Karpas-422 (cell line): ENCODE measurements at places on chromosomes 16 and 17. TPM values are rescaled to one million over a fixed set of nuclear protein-coding genes. Genes with fewer than 3 reads are reported as not detected.
A peak's percentile ranks its signal among the peaks of the same experiment; 100 is the strongest.

Gene CORO7
- total RNA-seq, result 46.2 and 84.9 TPM in 2 replicates

Gene KCTD19
- total RNA-seq, result not detected in 2 replicates

Gene PRSS33
- total RNA-seq, result not detected in 2 replicates

Gene TPPP3
- not detected in 2 replicates for total RNA-seq

Gene PDIA2
- 0.71 TPM in 1 of 2 replicates, not detected in the other for total RNA-seq

Gene CTRB2
- total RNA-seq, result not detected in 2 replicates

DNA sequence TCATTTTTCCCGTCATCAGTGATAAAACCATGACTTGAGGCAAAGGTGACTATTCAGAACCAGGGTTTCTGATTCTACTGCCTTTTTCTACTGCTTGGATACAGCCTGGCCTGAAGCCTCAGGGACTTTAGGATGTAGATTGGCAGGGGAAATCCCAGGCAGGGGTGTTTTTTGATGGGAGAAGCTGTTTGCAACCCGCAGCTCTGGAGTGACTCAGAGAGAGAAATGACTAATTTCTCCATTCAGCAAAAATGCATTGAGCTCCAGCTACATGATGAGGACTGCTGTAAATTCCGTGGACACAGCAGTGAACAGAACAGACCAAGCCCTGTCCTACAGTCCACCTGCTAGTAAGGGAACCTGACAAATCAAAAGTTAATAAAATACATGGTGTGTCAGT lies 560.6 kb downstream of the CDH13 start:
- DNase-seq, result no peak

- DNase-seq, result no peak
These were observed 7.3 kb upstream of the KDM8 start for GRCh38 chr16:27195941-27196595.

DNA sequence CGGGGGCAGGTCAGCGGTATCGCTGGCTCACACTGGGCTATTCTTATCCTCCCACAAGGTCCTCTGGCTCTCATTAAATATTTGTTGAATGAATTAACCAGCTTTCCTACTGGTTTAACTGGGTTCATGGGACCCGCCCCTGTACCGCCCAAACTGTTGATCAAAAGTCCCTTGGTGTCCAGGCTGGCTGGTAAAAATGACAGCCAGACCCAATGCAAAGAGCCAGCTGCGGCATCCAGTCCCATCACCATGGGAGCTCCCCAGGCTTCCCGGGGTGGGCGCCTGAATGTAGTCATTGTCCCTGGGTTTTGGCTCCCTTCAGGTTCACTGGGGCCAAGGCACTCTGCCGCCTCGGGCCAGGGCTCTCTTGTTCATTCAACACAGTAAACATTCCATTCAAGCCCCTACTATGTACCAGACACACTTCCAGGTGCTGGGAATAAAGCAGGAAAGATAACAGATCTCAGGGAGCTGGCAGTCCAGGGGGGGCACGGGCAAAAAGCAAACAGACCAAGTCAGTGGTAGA lies 11.7 kb upstream of the ATP2C2 start:
- DNase-seq, result no peak

- no peak for DNase-seq
These were observed 52.7 kb upstream of the SLC25A19 start for GRCh38 chr17:75341784-75342486.

- no peak for DNase-seq
These were observed 2.7 kb upstream of the HAP1 start for GRCh38 chr17:41736983-41737679.

GRCh38 chr17:164303-165235 lies 16.9 kb downstream of the DOC2B start:
- peak; percentile 67 for DNase-seq

DNA sequence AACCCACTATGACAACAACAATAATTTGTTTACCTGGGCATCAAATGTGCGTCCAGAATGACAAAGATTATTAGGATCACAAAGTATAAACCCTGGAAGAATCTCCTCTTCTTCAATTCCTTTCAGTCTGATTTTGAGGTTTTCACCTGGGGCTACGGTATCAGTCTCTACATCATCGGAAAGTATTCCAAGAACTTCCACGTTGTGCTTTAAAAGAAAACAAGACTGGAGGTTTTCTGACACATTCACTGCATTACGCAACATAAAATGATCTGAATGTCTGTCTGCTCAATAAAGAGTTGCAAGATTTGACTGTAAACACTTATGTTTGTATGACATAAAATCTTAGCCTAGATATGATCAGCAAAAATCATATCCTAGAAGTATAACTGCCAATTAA lies 26.0 kb upstream of the RSL1D1 start:
- no peak for DNase-seq

DNA sequence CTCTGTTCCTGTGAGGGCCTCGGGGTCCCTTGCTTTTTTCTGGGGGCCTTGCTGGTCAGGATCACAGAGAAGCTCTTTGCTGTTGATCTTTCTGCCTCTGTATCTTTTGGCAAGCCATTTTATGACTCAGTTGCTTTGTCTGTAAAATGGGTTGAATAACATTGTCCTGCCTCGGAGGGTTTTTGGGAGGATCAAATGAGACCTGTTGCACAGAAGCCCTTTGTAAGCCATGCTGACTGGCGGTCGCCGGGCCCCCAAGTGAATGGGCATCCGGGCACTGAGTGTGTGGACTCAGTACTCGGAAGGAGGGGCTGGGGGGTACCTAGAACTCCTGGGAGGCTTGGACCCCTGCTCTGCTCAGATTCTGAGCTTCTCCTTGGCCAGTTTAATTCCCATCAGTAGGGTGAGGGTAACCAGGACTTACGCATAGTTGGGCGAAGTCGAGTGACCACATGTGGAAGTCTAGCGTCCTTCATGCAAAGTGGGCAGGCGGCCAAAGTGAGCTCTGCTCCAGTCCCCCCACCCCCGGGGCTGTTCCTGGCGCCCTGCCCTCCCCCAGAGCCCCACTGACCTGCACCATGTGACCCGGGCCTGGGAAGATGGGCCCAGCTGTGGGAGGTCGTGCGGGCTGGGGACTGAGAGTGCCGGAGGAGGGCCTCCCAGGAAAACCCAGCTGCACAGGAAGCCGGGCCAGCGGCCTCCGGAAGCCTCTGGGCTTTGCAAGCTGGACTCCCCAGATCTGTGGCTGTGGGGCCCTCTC lies 284.0 kb downstream of the SEC14L1 start:
- DNase-seq, result no peak

GRCh38 chr16:67184453-67184994 lies 761 bp upstream of the MATCAP1 start:
- DNase-seq, result peak; percentile 68

DNA sequence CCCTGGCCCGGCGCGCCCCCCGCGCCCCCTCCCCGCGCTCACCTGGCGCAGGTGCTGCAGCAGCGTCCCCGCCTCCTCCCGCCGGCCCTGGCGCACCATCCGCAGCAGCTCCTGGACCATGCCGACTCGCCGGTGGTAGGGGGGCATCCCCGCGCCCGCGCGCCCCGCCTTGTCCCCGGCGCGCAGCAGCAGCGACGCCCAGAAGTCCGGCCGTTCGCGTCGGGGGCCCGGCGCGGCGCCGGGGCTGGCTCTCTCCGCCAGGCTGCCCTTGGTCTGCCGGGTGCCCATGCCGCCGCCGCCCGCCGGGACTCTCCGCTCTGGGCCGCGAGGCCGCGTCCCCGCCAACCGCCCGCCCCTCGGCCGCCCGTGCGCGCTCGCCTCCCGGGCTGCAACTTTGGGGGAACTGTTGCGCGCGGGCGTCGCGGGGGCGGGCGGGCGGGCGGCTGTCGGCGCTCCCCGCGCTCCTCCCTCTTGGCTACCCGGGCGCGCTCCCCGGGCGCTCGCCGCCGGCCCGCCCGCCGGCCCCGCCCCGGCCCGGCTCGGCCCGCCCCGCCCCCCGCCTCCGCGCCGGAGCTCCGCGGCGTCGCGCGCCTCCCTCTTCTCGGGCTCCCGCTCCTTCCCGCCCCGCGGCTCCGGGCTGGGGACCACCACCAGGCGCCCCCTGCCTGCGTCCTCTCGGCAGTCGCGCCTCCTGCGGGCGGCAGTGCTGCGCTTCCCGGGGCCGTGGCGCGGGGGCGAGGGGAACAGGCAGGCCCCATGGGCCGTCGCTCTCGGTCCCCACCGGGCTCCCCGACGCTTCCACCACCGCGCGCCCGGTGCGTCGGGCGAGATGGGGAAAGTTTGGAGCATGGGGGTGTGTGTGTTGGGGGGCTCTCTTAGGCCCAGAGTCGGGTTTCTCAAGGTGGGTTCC lies at the start of gene LRRC75A:
LRRC75A (minus strand) TSS at position 491 of the 910 bp plus-strand sequence; CDS start at position 288, 203 bp downstream.
- peak; percentile 73 for DNase-seq

- DNase-seq, result peak; percentile 90
These were observed 91.3 kb downstream of the SNX29 start for GRCh38 chr16:12067714-12068401.

DNA sequence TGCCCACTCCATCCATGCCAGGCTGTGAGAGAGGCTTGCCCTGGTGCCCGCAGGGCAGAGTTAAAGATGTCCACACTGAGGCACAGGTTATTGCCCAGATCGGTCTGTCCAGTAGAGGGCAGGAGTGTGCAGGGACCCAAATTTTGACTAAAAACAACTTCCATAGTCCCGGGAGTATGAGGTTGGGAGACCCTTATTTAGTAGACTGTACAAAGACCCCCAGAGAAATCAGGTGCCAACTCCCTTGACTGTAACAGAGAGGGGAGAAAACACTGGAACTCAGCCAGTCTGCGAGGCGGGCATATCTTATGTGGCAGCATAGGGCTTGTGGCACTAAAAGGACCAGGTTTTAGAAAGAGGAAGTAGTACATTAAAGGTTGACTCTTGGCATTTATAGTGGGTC lies 43.4 kb downstream of the HNF1B start:
- DNase-seq, result peak; percentile 86

- DNase-seq, result no peak
These were observed 7.8 kb upstream of the MC1R start for GRCh38 chr16:89910717-89911354.

DNA sequence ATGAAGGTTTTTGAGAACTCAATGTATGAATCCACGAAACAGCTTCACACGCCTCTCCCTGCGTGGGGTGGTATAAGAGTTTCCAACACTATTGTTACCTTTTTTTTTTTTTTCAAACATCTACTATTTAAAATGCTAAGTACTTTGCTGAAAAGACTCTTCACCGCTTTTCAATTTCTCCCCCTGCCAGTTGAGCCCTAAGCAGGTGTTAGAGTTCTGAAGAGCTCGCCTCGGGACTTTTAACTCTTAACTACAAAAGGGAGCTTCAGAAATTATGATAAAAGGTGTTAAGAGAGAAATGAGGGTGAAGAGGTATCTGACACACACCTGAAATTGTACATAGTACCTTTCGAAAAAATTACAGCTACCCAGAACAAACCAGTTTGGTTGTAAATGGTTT lies 20.9 kb upstream of the PSMD7 start:
- no peak for DNase-seq

DNA sequence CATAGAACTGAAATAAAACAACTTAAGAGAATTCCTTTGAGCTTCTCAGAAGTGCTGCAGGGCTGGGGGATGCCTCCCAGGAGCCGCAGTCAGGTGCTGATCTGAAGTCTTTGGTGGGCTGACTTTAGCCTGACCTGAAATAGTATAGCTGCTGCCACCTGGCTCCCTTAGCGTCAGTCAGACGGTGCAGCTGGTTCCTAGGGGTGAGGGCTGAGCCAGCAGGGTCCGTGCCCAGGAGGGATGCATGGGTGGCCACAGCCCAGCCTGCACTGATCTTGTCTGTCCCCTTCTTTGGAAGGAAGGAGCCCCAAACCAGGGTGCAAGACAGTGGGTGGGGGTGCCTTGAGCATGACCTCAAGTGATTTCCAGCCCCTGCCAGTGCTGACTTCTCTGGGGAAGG lies 11.5 kb downstream of the MAPT start:
- no peak for DNase-seq

DNA sequence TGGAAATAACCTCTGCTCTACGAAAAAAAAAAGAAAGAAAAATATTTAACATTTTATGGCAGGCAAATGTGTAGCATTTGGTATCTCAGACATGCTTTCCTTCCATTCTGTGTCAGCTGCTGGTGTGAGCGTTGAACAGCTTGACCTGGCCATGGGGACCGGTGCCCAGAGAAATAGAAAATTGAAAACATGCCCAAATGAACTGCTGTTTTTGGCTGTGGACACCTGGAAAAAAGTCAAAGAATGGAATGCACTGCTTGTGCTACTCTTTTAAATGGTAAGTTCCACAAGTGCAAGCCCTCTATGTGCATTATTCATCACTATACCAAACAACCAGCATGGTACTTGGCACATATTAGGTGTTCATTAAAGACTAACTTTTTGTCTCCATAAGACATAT lies 127.2 kb downstream of the CDH8 start:
- no peak for DNase-seq

DNA sequence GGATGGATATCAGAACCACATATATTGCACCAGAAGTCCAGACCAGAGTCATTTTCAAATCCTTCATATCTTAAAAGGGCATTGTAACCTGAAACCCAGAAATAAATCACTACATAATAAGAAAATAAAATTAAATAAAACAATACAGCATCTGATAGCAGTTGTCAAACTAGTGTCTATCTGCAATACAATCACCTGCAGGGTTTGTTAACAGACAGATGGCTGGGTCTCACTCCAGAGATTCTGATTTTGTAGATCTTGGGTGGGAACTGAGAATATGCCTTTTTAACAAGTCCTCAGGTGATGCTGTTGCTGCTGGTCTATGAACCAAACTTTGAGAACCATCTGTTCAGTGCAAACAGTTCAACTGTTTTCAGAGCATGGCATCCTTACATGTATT lies 37.6 kb downstream of the NME2 start:
- no peak for DNase-seq

DNA sequence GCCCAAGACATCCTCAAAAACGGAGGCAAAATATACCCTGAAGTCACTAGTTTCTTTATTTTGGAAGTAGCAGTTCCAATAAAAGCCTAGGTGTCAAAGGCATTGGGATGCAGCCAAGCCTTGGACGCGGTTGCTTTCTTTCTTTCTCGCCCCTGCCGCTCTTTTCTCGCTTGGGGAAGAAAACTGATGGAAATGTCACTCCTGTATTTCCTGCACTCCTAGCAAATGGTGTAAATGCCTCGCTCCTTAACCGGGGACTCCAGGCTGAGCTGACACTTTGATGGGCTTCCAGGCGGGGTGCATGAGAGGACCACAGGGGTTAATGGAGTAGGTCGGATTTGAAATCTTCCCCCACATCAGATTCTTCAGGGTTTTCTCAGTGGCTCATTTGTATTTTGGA lies 114.1 kb downstream of the FOXL1 start:
- no peak for DNase-seq

DNA sequence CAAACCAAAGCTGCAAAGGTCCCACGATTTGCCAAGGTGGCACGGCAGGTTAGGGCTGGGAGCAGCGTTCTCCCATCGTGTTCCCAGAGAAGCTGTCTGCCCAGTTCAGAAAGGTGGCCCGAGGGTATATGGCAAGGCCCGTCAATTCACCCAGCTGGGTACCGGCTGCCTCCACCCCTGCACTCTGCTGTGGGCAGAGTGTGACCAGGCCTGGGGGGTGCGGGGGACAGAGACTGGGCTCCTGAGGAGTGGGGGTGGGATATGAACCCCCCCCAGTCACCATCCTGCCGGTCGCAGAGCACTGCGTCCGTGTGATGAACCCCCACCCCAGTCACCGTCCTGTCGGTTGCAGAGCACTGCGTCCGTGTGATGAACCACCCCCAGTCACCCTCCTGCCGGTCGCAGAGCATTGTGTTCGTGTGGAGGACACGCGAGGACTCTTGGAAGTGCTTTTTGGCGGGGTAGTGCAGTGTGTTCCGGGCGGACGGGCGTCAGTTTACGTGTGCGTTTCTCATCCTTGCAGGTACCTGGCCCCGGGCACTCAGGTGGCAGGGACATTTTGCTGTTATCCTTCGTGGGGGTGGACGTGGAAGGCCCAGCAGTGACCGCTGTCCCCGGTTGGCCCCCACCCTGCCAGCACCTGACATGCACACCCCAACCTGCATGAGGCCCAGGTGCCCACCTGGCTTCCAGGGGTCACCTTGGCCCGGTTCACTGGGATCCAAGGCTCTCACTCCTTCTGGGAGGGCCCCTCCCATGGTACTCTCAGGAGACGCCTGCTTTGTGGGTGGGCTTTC lies 2.7 kb upstream of the FASN start:
- DNase-seq, result no peak
